ENCODE measurements at places on chromosomes 2 and 18.

GRCh38 chr2:24821433-24821891 is 28.2 kb downstream of the CENPO start:
- DNase-seq, result no peak

DNA sequence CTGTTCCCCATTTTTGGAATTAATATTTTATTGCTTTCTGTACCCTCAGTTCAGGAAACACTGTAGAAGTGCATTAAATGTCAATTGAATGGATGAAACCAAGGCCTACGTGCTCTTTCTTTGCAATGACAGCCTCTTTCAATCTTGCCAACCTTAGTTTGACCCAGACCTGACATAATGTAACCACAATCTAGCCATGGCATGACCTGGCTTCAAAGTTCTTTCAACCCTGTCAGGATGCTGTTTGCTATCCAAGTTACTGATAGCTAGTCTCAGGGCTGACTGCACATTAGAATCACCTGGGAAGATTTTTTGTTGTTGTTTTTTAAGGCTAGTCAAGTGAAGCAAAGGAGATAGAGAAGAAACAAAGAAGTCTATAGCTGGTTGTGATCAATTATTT is 190.9 kb upstream of the PKDCC start:
- DNase-seq, result no peak

DNA sequence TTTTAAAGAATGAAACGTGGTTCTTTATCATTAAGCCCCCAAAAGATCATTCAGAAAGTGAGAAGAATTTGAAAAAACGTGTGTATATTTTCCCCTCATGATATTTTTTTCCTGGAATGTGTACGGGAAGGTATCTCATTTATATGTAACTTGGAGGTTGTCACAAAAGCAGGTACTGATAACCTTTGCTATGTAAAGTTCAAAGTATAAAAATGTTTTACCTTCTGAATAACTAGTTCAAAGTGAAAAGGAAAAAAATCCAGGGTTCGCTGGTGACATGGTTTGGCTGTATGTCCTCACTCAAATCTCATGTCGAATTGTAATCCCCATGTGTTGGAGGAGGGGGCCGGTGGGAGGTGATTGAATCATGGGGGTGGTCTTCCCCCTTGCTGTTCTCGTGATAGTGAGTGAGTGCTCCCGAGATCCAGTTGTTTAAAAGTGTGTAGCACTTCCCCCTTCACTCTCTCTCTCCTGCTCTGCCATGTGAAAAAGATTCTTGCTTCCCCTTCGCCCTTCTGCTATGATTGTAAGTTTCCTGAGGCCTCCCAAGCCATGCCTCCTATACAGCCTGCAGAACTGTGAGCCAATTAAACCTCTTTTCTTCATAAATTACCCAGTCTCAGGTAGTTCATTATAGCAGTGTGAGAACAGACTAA is 144.2 kb downstream of the DCDC2C start:
- no peak for DNase-seq

- DNase-seq, result no peak
These were observed 139.9 kb downstream of the IKZF2 start for GRCh38 chr2:213011505-213011904.

- no peak for DNase-seq
These were observed 33.6 kb upstream of the ZSWIM2 start for GRCh38 chr2:186882511-186883071.

DNA sequence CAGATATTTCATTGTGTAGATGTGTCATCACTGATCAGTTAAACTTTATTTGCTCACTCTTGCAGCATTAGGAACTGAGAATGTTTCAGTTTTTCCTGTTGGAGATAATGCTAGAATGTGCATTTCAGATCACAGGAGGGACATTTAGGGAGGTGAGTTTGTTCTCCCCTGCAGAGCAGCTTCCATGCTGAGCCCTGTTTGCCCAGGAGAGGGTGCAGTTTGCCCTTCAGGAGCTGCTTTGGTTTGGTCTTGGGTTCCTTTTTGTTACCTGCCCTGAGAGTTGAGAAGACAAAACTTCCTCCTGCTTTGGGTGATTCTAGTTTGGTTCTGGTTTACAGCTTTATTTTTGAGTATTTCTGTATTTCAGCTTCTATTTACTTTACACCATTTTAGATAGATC is 49.9 kb downstream of the DGKD start:
- DNase-seq, result no peak

- DNase-seq, result no peak
These were observed 29.8 kb upstream of the KDM3A start for GRCh38 chr2:86411396-86411795.

GRCh38 chr2:43011158-43011491 is 215.3 kb downstream of the ZFP36L2 start:
- DNase-seq, result no peak

- no peak for DNase-seq
These were observed 22.3 kb downstream of the DCDC2C start for GRCh38 chr2:3725458-3726250.

- no peak for DNase-seq
These were observed 11.1 kb upstream of the DGKD start for GRCh38 chr2:233343171-233343705.

- DNase-seq, result no peak
These were observed 309.5 kb upstream of the LYPD1 start for GRCh38 chr2:132979339-132980093.

DNA sequence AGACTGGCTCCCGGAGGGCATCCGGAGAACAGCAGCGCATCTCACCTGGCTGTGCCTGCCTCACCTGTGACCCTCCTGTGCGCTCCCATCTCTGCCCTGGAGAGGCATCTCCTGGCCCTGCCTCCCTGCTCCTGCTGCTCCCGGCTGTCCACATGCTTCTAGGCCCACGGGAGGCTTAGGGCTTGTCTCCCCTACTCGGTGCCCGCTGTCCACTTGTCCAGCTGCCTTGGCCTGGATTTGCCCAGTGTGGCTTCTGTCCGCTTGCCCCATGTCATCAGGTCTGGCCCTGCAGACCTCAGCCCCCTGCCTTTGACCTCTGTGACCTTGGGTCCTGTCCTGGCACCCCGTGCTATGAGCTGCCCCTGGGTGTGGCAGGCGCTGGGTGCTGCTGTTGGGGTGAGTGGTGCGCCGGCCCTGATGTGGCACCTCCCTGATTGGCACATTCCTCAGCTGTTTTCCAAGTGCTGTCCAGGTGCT is 4.5 kb downstream of the BOK start:
- DNase-seq, result no peak

- DNase-seq, result no peak
These were observed 65.7 kb upstream of the NCKAP5 start for GRCh38 chr2:133633881-133634409.

DNA sequence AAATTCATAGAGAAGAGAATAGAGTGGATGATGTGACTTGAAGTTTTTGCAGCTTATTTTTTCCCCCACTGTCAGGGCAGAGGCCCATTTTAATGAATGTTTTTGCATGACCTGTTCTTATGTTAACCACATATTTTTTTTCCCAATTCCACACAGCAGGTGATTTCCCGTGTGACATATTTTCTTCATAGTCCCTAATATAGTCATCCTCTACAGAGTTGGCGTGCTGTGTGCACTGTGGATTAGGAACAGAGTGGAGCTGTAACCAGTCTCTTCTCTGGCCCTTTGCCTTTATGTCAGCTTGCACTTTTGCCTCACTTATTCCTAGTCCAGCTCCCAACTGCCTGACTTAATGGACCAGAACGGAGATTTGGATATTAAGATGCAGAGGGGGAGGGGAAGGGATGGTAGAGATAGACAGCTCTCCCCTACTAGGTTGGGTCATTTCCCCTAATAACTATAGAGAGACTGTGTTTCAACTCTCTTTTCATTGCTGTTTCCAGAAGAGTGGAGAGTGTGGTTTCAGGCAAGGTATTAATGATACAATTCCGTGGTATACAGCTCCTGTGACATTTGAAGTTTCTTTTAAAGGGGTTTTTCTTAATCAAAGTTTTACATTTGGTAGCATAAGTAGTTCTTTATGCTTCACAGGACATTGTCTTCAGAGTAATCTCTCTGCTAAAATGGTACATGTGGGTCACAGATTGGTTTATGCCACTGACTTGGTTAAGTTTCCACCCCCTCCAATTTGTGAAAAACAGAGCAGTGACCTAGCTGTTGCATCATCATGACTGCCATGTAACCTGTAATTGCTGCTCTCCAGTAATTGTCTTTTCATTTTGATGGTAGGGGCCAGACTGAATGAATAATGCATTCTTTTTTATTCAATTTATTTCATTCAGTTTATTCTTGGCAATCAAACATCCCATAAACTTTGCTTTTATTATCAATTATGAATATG is 161.3 kb downstream of the HAUS1 start:
- no peak for DNase-seq

DNA sequence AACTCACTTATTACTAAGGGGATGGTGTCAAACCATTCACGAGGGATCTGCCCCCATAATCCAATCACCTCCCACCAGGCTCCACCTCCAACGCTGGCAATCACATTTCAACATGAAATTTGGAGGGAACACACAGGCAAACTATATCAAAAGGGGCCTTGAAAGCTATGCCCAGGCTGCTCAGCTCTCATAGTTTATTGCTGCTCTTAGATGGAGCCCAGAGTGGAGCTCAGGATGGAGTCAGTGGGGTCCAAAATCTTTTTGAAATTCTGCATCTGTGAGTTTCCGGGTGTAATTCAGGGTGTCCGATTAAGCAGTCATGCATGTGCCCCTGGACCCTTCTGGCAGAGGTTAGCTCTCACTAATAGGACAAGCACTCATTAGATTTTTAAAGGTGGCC is 24.3 kb downstream of the RHOB start:
- DNase-seq, result no peak

DNA sequence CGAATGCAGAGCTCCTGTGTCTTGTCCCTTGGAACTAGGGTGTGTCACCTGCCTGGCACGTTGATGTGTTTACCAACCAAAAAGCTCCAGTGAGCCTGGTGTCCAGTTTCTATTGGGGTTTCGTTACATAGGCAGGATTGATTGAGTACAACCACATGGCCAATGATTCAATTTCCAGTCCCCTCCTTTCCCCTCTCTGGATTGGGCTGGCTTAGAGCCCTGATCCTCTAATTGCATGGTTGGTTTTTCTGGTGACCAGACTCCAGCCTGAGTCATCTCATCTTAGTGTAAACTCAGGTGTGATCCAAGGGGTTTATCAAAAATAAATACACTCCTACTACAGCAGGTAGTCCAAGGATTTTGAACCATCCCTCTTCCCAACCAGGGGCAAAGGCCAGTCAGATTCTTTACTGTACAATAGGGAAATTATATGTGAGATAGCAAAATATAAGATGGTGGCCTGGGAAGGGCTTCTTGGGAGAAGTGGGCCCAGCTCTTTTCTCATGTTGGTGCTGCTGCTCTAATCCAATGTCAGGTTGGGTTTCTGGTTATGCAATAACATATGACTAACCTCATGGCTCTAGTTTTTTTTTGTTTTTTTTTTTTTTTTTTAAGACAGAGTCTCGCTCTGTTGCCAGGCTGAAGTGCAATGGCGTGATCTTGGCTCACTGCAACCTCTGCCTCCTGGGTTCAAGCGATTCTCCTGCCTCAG is 64.7 kb upstream of the MGAT5 start:
- DNase-seq, result no peak

GRCh38 chr18:67359873-67360838 is 156.4 kb downstream of the DSEL start:
- no peak for DNase-seq

DNA sequence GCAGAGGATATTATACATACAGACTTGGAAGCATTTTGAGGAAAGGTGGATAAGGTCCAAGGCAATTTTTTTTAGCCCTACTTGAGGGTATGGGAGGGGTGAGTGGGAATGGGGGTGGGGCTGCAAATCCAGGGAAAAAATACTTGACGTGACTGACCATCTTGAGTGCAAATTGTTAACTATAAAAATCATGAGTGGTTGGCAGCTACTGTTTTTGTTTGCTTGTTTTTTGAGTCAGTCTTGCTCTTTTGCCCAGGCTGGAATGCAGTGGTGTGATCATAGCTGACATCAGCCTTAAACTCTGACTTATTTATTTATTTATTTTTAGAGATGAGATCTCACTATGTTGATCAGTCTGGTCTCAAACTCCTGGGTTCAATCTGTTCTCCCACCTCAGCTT is 458.8 kb downstream of the PIK3C3 start:
- no peak for DNase-seq

- DNase-seq, result no peak
These were observed 129.2 kb upstream of the MEIS1 start for GRCh38 chr2:66305718-66306117.

- no peak for DNase-seq
These were observed 343.8 kb downstream of the EPHA4 start for GRCh38 chr2:221228214-221228769.

- DNase-seq, result no peak
These were observed 835.9 kb downstream of the GALR1 start for GRCh38 chr18:78085241-78086185.

- DNase-seq, result no peak
These were observed 300.0 kb upstream of the CHAC2 start for GRCh38 chr2:53467467-53468180.

DNA sequence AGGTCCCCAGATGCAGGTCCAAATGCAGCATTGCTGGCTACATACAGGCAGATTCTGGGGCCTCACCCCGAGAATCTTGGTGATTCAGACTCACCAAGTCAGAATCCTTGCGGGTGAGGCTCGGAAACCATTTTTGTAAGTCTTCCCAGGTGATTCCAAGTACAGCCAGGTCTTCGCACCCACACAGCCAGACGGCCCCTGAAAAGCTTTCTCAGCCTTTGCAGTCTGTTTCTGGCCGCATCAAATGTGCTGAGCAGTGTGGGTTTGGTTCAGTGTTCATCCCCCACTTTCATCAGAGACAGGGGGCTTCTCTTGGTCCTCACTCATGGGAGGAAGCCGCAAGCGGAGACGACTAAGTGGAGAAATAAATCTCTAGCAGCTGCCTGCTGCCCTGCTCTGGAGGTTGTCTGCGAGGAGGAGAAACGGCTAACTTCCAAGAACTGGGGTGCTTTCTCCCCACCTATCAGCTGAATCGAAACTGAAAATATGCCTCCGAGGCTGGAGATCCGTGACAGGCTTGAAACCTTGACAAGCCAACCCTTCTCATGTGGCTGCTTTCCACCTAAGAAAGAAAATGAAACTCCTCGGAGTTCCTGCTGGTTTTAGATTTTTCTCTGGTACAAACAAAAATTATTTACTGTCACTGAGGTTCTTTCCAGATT is 8.9 kb upstream of the TMEM185B start:
- DNase-seq, result peak; percentile 68

DNA sequence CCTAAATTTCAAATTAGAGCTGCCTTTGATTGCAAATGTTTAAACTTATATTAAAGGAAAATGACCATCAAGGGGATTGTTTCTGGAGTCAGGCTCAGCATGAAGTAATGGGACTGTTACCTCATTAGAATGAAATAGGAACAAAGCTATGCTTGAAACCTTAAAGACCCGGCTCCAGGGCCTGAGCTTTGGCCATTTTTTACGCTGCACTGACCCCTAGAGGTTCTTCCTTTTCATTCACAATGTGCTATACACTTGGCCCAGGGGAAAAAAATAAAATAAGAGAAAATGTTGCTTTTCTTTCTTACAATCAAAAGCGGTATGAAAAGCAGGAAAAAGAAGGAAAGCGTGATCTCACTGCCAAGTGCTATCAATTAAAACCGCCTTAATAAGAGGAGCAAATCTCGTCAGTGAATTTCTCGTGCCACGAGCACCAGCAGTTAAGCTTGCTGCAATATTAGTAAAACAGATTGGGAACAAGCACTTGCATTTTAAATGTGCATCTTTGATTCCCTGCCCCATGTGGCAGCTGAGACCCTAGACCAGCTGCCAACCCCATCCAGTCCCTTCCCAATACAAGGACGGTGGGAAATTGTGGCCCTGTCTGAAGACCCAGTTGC is 96.6 kb downstream of the MBD2 start:
- DNase-seq, result no peak

- no peak for DNase-seq
These were observed 35.0 kb downstream of the WDSUB1 start for GRCh38 chr2:159251296-159252173.
